Stimulated activated CD8-positive, alpha-beta memory T cell treated with anti-CD3 and anti-CD28 coated beads, Interleukin-4, amount 100 ng/mL, for 1 hour (primary cell): ENCODE measurements at places on chromosomes 7 and 10.

DNA sequence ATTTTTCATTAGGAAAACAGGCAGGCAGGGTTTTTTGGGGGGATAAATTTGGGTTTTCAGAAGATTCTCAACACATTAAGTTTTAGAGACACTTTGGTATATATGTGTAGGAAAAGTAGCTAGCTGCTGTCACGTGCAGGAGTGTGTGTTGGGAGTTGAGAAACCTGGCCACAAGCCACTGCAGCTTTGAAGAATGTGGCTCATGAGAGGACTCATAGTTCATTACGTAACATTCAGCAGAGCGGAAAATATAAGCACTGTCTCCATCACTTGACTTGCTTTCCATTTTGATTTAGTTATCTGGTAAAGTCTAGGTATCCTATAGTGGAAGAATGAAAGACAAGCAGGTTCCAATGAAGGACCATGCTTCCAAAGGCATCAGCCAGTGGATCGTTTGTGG lies 31.2 kb downstream of the SMNDC1 start:
- DNase-seq: no peak

DNA sequence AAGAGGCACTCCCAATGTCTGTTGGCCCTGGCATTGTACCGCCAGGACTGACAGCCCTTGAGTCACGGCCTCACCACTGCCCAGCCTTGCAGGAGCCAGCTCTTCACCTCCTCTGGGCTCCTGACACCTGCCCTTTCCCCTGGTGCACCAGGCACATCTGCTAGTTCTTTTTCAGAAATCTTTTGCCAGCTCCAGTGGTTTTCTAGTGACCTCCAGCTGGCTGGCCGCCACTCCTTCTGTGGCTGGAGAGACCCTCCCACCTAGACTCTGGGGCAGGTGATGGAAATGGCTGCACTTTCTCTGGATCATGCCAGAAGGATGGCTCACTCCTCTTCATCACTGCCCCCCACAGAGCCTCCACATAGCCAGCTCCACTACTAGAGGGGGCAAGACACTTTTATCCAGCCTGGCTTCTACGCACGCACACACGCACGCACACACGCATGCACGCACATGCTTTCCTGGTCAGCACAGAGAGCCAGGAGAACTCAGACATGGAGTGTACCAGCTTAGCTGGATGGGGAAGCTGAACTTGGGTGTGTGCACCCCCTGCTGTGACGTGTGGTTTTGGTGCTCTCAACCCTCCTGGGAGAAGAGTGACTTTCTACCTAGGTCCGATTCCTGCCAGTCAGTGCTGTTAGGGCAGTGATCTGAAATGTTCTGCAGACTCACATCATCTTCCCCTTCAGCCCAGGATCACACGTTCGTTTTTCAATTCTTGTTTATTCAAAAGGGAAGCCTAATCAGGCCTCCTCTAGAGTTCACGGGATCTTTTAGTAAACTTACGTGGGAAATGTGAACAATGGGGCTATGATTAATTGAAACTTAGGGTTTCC lies 222.0 kb downstream of the PRPF18 start:
- no peak for DNase-seq

DNA sequence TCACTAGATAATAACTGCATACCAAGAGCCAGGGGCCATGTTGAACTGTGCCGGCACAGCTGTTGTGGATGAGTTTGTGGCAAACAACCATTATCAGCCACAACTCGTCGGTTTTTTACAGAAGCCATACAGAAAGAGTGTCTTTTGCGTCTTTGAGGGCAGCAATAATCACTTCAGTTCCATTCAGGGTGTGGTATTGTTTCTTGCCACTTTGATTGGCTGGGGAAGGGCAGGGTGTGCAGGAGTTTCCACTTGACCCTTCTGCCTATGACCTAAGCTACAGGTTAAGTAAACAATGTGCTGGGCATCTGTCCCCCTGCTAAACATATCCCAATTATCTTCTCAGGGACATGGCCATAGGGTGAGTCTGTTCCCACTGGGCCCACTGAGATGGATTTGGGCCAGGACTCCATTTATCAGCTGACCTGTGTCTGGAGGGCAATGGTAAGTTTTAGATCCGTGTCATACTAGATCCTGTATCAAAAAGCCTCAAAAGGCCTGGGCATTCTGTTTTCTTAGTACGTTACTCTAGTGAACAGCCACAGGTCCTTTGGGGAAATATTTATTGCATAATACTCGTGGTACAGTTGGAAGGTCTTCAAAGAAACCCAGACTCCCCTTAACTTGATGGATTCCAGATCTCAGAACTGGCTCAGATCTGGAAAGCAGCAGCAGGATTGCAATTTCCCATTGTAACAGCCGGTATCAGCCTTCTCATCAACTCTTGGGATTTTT lies 15.9 kb downstream of the ZNF3 start:
- DNase-seq: no peak

- DNase-seq: no peak
Observed at GRCh38 chr7:2015251-2015871, 217.4 kb downstream of the MAD1L1 start.

DNA sequence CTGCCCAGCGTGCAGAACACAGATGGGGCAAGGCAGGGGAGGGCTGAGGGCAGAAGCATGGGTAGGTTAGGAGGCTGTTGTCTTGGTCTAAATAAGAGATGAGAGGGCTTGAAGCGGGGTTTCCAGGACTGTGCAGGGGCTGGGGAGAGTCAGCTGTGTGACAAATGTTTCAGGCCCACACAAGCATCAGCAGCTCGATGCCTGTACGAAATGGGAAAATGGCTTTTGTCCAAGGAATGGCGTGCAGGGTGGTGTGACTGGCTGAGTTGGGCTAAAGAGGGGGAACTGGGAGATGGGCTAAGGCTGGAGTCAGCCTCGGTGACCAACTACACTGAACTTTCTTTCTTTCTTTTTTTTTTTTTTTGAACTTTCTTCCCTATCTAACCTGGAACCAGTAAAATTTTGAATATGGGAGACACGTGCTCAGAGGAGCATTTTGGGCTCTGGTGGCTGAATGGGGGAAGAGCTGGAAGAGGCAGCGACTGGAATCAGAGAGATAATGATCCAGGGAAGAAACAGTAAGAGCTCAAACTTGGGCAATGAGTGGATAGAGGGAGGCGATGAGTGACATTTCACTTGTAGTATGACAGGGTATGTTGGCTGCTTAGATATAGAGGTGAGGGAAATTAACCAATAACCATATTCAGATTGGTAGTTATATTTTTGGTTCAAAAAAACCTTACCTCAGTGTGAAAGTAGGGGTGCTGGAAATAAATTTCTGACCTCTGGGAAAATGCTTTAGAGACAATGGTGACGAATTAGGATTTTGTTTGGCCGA lies 10.2 kb upstream of the EPHA1 start:
- no peak for DNase-seq

DNA sequence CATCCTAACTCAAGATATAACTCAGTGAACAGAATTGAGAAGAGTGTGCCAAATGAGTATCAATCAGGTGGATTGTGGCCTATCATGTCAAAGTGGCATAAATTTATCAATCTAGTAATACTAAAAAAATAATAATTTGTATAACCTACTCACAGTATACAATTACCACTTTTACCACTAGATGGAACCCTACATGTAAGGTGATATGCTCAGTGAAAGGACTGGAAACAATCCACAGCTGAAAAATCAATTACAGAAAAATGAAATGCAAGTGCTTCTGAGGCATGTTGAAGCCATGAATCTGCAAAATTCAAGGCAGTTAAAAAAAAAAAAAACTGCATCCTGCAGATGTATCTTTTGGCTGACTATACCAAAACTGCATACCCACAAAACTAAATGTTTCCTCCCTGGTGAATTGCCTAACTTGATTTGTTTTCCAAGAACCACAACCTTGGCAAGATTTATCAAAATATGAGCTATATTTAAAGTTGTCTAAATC lies 13.9 kb downstream of the ARHGAP19 start:
- no peak for DNase-seq

DNA sequence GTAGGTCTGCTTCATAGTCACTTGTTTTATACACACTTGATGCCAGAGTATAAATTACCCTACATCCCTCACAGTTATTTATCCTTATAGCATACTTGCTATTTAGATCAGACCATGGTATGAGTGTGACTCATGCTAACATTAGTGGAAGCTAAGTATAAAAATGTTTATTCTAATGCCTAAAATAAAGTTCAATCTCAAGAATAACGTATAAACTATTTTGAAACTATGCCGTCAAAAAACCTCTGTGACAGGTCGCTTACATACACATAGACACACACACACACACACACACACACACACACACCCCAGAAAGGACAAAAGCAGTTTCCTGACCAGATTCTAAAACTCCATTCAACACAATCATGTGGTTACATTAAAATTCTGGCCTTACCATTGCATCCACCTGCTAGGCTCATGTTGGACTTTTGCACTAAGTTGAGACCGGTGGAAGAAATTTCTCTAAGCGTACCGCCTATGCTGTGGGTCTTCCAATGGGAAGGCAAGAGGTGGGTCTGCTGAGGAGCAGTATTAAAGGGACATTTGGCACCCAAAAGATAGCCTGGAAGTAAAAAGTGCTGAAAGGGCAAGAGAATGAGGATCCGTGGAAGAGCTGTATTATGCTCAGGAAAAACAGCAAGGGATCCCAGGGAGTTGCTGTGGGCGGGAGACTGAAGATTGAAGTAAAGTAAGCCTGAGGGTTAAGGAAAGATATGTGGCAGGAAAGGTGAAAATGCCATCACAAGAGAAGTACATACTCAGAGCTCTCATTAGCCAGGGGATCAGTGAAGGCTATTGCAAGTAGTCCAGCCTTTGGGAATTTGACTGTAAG lies 5.0 kb downstream of the FOXP2 start:
- DNase-seq: no peak

- no peak for DNase-seq
Observed at GRCh38 chr10:110344622-110345021, 39.9 kb upstream of the SMNDC1 start.

DNA sequence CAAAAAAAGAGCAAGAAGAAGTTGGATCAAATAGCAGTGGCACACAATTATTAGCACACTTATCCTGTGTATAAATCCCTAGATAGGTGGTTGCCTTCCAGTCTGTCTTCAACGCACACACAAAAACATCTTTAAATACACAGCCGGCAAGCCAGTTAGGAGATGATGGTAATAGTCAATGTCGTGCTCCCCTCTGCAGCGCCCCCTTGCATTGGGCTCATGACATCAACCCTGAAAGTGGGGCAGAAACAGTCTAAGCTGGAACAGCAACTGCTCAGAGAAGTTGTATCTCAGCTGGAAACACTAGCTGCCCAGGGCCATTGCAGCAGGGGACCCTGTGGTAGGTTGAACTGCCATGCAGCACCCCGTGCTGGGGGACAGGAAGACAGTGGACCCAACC lies 179.5 kb upstream of the YAE1 start:
- DNase-seq: no peak

GRCh38 chr10:107232013-107232412 lies 67.5 kb upstream of the SORCS1 start:
- DNase-seq: no peak

DNA sequence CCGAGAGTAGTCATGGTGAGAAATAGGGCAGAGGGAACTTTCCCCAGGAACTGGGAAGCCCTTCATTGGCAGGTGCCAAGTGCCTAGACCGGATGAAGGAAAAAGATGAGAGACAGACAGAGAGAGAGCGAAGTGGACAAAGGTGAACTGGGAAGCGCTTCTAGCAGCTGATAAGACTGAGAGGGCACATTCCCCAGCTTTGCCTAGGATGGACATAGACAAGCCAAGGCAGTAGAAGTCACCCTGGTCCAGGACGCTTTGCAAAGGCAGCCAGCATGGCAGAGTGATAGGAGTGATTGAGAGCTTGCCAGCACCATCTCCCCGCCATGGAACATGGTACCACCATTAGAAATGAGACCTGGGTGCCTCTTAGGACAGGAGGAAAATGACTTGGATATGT lies 372.8 kb upstream of the MGMT start:
- no peak for DNase-seq

GRCh38 chr7:90488220-90488619 lies 18.8 kb downstream of the PTTG1IP2 start:
- no peak for DNase-seq

GRCh38 chr10:105691811-105692210 lies 1050.7 kb downstream of the SORCS3 start:
- DNase-seq: no peak

DNA sequence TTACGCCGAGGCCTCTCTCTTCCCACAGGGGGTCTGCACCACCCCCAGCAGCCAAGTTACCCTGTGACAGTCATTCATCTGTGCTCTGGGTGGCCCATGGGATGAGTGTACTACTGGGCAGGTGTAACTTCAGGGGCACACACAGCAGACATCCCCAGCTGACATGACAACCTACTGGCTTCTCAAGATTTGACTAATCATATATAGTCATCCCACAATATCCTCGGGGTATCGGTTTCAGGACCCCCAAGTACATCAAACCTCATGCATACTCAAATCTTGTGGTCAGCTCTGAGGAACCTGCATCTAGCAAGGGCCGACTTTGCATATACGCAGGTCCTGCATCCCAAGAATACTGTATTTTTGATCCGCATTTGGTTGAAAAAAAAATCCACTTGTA lies 336.9 kb upstream of the C7orf33 start:
- DNase-seq: no peak

GRCh38 chr10:54758791-54759190 lies 42.2 kb downstream of the PCDH15 start:
- no peak for DNase-seq

- no peak for DNase-seq
Observed at GRCh38 chr7:268991-269390, 21.0 kb upstream of the FOXL3 start.

DNA sequence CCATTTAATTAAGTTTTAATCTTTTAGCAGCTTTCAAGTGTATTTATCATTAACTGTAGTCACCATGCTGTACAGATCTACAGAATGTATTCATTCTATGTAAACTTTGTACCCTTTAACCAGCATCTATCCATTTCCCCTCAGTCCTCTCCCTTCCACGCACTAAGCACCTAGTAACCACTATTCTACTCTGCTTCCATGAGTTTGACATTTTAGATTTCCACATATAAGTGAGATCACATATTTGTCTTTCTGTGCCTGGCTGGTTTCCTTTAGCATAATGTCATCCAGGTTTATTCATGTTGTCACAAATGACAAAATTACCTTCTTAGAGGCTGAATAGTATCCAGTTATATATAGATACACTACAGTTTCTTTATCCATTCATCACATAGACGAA lies 79.7 kb downstream of the BTAF1 start:
- DNase-seq: no peak

- DNase-seq: no peak
Observed at GRCh38 chr7:75718390-75719031, 20.2 kb downstream of the HIP1 start.
